ENCODE measurements at places on chromosomes 6 and 20.
A peak's percentile ranks its signal among the peaks of the same experiment; 100 is the strongest.

- peak; percentile 87 for DNase-seq
Observed at GRCh38 chr6:110039364-110039980, 61.4 kb downstream of the GPR6 start.

GRCh38 chr6:84809455-84809854, 45.1 kb upstream of the TBX18 start:
- DNase-seq = no peak

DNA sequence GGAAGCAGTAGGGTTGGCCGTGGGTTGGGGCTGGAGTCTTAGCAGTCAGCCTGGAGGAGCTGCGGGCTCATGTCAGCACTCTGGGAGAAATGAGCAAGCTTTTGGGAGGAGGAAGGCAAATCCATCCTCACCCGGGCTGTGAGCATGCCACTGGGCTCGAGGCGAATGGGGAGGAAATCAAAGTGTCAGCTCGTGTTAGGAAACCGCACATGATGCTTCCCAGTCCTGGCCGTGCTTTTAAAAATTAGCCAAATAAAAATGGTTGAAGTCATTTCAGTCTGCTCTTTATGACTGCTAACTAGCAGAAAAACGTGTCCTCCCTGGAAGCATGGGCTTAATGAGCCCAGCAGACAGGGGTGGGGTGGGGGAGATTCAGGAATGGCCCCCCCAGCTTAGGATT, 98.1 kb downstream of the NFATC2 start:
- no peak for DNase-seq

DNA sequence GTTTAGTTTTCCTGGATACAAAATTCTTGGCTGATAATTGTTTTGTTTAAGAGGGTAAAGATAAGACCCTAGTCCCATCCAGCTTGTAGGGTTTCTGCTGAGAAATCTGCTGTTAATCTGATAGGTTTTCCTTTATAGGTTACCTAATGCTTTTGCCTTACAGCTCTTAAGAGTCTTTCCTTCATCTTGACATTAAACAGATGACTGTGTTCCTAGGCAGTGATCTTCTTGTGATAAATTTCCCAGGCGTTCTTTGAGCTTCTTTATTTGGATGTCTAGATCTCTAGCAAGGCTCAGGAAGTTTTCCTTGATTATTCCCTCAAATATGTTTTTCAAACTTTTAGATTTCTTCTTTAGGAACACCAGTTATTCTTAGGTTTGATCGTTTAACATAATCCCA, 134.0 kb downstream of the MAP3K4 start:
- DNase-seq = no peak

- DNase-seq = no peak
Observed at GRCh38 chr6:16928387-16928786, 167.1 kb upstream of the ATXN1 start.

DNA sequence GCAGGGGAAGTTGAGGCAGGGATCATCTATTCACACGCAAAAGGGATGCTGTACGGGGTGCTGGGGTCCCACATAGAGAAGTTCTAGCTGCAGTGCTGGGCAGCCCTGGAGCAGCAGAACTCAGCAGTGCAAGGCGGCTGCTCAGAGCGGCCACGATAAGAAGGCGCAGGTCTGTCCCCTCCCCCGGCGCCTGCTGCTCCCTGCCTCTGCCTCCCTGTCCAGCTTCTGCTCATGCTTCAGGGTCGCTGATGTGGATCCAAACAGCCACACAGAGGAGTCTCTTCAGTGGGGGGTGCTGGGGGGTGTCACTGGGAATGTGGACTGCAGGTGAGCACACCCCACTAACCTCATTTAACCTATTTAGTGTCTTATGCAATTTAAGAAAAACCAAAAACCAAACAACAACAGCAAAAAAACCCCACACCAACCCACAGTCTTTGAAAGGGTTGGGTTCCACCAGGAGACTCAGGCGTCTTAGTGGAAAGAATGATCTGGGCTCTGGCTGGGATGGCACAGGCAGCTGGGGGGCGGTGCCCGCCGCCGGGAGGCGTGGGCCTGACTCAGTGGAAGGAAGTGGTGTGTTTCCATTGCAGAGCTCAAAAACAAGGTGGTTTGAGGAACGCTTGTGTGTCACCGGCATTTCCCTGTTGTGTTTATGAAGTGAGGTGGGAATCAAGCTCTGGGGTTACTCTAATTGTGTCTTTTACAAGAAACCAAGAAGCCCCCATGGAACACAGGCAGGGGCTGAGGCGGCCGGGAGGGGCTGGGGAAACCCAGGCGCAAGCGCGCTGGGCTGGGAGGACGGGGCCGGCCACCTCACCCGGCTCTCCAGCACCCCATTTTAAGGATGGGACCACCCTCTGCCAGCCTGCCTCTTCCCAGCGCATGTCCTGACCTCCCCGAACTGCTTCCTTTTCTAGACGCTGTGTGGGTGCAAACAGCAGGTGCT, 55.1 kb downstream of the IRF4 start:
- no peak for DNase-seq

GRCh38 chr6:92822222-92822621, 597.1 kb downstream of the EPHA7 start:
- DNase-seq = no peak

GRCh38 chr20:43820731-43821330, 93.8 kb upstream of the TOX2 start:
- DNase-seq = no peak

DNA sequence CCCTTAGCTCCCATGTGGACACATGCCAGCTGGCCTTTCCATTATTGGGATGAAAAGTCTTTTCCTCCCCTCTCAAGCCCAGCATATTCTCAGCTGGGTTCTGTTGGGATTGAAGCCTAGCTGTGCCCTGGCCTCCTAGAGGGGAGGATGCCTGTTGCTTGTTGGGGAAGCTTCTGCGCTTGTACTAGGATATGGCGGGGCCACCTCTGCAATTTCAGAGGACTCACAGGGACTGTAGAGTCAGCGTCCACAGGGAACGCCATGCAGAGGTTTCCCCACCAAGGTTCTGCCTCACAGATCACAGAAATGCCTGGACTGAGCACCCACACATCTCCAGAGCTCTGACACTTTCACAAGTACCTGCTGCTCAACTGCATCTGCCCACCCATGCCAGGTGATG, 288.7 kb upstream of the FOXQ1 start:
- DNase-seq = no peak

DNA sequence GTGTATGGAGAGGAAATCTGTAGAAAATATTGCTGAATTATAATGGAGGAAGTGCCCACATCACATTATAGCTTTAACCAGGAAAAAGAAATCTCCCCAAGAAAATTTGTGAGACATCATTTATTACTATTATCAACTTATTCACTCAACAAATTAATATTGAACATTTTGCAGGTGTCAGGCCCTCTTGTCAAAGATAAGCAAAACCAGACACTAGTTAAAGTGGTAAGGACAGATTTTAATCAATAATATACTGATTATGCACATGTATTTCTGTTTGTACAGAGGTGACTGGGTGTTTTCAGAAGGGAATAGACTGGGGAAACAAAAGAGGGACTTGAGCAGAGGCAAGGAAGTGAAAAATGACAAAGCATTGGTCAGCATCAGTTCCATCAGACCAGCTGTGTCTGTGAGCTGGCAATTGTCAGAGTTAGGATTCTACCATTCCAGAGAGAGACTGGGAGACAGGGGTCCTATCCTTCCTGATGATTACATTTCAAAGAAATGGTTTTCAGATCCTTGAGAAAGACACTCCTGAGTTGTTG, 519.2 kb downstream of the UTRN start:
- peak; percentile 11 for DNase-seq

DNA sequence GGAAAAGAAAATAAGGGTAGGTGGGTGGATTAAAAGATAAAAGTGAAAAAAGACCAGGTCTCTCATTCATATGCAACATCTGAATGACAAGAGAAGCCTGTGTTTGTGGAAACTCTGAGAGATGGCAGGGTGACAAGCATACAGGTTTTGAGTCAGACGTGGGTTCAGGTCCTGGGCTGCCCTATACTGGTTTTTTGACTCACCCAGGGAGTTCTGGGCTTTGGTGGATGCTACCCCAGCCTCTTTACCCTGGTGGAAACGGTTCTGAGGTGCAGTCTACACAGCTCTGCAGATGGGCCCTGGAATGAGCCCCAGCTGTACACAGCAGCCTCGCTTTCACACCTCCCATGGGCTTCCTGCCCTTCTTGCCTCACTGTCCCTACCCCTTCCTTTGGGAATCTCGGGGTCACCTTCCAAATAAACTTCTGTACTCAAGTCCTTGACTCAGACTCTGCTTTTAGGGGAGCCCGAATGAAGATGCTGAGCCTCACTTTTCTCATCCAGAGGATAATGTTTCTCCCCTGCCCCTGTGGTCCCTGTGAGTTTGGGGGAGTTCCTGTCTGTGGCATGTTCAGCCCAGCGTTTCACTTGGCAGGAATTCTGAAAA, 77.7 kb upstream of the CLDN20 start:
- DNase-seq = peak; percentile 23

DNA sequence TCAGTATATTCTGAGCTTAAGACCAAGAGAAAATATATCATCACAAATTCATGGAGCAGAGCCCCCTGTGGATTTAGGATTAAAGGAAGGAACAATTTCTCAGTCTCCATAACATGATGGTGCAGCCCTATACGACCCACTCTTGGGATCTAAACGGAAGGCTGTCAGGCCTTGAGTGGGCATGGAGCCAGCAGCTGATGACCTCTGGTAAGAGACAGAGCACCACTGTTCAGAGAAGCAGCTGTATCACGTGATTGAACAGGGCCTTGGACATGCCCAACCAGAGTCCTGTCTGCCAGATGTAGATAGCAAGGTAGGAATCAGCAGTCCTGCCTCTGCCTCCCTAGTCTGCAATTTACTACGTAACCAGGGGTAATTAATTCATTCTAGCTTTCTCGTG, 259.4 kb upstream of the POU3F2 start:
- no peak for DNase-seq

GRCh38 chr6:26123675-26123946, 36.4 kb downstream of the HFE start:
- no peak for DNase-seq

GRCh38 chr6:148934961-148935360, 188.1 kb downstream of the UST start:
- no peak for DNase-seq

DNA sequence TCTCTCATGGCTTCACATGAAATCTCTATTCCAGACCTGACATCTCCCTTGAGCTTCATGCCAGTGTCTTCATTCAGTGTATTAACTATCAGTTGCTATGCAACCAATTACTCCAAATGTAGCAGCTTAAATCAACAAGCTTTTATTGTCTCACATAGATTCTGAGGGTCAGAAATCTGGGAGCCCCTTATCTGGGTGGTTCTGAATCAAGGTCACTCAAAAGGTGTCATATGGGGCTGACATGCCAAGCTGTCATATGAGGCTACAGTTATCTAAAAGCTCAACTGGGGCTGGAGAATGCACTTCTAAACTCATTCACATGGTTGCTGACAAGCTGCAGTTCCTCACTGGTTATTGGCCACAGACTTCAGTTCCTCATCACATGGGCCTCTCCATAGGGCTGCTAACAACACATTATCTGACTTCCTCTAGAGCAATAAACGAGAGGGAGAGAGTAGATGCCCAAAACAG, 7.3 kb upstream of the CGA start:
- no peak for DNase-seq

DNA sequence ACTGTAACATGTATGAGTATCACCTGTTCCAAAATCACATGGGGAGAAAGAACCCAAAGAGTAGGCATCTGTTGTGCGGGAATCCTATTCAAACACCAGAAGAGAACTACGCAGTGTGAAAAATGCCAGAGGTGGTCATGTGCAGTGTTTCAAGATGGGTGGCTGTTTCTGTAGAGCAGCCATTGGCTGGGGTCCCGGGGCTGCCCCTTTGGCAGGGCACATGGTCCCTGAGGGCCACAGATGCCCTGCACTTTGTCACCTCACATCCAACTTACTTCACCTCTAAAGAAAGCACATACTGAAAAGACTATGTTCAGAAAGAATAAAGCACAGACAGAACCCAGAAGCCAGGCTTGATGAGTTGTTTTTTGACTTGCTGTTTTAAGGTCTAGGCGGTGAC, 12.3 kb downstream of the MTCH1 start:
- no peak for DNase-seq

- DNase-seq = no peak
Observed at GRCh38 chr6:25447570-25447929, 168.4 kb downstream of the CARMIL1 start.

DNA sequence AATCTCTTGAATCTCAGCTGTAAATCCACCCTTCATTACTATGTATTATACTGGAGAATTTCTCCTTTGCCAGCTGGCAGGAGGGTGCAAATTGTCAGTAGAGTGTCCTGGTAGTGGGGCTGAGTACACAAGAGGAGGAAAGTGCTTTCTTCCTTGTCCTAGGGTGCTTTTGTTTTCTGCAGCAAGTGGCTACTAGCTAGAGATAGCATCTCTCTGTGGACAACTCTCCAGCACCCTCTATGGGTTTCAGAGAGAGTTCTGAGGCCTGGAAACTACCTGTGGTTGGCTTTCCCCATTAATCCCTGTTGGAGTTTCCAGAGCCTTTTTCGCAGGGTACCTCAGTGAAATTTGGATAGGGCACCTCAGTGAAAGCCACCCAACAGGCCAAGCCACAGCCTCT, 422.5 kb upstream of the RGS17 start:
- no peak for DNase-seq

DNA sequence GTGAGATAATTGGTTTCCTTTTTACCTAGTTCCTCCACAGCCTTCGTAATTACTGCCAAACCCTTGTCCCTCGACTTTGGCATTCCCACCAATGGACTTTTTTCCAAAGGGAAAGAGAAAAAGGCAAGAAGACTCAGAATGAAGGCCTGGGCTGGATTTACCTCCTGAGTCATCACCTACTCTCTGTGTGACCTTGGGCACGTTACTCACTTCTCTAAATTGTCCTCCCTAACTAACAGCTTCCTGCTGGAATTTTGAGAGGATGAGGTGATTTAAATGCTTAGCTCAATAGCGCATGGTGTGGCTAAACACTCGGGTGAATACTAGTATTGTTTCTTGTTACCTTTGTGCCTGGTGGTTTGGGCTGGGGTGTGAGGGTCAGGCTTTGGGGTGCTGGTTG, 146.6 kb downstream of the DHX35 start:
- DNase-seq = peak; percentile 27

DNA sequence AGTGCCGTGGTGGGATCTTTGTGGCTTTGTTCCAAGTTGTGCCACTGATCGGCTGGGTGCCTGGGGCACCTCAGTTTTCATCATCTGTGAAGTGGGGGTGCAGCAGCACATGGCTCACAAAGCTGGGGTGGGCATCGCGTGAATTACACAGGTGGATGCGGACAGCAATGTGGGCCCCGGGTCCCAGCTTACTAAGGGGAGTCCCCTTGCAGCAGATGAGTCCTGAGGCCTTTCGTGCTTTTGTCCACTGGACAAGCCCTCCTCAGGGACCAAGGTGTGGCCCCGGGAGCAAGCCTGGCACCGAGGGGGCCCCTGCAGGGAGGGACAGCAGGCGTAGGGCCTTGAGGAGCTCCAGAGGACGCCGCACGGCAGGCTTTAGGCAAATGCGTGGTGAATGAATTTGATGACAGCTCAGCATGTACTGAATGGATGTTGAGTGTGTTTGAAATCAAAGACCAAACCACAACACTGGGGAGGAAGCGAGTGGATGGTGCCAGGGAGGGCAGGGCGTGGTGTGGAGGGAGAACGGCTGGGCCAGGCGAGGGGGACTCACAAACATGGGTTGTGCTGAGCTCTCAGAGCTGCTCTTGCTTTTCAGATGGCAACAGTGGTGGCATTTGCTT, 53.2 kb downstream of the IRF4 start:
- no peak for DNase-seq

Measured in IMR-90 (cell line).